GM23248 (cell line): ENCODE measurements at places on chromosomes 5 and 9. TPM values are rescaled to one million over a fixed set of nuclear protein-coding genes. Genes with fewer than 3 reads are reported as not detected.

DNA sequence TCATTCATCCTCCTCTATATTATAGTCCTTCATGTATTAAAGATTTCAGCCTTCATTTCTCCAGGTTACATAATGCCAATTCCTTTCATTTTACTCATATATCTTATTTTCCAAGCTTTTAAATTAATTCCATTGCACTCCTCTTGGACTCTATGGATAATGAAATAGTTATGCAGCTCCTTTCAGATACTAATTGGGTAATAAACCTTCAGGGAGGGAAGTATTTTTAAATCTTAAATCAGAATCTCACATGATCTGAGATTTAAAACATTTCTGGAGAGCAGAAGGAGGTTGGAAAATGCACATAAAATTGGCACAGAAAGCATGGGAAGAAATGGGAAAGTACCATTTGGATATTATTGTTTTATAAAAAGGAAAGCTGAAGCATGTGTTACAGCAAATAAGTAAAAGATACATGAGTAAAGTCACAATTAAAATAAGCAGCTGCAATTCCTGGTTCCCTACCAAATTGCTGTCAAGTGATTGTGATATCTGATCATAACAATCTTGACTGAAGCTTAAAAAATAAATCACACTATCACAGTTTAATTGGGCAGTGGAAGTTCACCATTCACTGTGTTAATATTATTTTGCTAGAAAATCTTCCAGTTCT lies 257.9 kb upstream of the NREP start:
- DNase-seq, result peak; percentile 47
- H3K36me3 ChIP-seq, result no peaks in the 10 kb centered on the region
- peak overlapping the region; percentile 31 for H3K27ac ChIP-seq
- no peaks in the 10 kb centered on the region for H3K27me3 ChIP-seq
- H3K4me1 ChIP-seq, result peaks cover 42% of the 10 kb centered on the region

DNA sequence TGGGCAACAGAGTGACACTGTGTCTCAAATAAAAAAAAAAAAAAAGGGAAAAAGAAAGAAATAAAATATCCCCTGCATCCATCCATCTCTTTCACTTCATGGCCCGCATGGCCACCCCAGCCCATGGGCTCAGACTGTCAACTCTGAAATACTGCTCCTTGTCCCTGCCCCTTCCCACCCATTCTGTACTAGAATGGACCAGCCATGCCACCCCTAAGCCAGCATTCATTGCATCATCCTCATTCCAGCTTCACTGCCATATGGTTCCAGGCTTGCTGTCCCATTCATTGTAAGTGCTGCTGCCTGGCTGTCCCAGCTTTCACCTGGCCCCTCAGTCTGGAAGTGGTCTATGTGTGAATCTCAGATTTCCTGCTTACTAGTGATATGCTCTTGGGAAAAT lies 46.2 kb downstream of the SPRY4 start:
- no peaks in the 10 kb centered on the region for H3K4me1 ChIP-seq
- no peaks in the 10 kb centered on the region for H3K27me3 ChIP-seq
- no peak overlapping the region for H3K4me3 ChIP-seq
- no peak for DNase-seq
- H3K27ac ChIP-seq, result no peak overlapping the region
- H3K36me3 ChIP-seq, result no peaks in the 10 kb centered on the region

- peak; percentile 75 for DNase-seq
- H3K27me3 ChIP-seq, result no peaks in the 10 kb centered on the region
- no peaks in the 10 kb centered on the region for H3K36me3 ChIP-seq
- H3K4me1 ChIP-seq, result peaks cover 23% of the 10 kb centered on the region
- no peak overlapping the region for H3K4me3 ChIP-seq
Measured at GRCh38 chr9:76373173-76373783, 20.9 kb downstream of the RFK start.

DNA sequence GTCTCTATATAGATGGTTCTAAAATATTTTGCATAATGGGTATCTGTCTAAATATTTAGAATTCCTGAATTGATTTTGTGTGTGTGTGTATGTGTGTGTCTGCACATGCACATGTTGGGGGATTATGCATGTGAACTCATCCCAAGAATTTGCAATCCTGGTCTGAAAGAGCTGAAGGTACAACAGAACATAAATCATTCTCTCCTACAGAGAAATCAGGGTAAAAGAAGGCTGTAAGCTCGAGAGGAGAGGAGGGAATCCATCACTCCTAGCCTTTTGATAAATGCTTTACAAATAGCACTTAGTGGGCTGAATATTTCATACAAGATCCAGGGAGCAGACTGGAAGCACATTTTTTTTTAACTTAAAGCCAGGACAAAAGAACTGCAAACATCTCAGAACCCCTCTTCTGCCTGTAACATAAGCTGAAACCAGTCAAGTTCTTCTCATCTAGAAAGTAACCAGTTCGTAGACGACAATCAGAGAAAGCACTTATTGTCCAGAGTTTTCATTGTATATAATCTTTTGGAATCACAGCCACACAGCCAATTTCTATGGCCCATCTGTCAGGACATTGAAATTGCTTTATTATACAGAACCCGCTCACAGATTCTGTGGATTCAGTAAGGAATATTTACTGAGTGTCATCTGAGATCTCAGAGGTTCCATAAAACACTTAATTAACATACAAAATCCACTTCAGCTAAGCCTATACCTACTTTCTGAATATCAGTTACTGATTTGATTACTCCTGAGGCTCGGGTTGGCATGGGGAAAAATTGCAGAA lies 541.4 kb upstream of the ZNF462 start:
- H3K27ac ChIP-seq, result no peak overlapping the region
- no peak for DNase-seq
- H3K36me3 ChIP-seq, result no peaks in the 10 kb centered on the region
- H3K27me3 ChIP-seq, result no peaks in the 10 kb centered on the region
- H3K4me1 ChIP-seq, result no peaks in the 10 kb centered on the region

The INSYN2B gene
- 10.1 and 10.6 TPM in 2 replicates for polyA plus RNA-seq

- no peak overlapping the region for H3K27ac ChIP-seq
- no peaks in the 10 kb centered on the region for H3K27me3 ChIP-seq
- H3K36me3 ChIP-seq, result no peaks in the 10 kb centered on the region
- DNase-seq, result no peak
- H3K4me3 ChIP-seq, result no peak overlapping the region
Measured at GRCh38 chr9:93301911-93302541, 118.1 kb downstream of the WNK2 start.

DNA sequence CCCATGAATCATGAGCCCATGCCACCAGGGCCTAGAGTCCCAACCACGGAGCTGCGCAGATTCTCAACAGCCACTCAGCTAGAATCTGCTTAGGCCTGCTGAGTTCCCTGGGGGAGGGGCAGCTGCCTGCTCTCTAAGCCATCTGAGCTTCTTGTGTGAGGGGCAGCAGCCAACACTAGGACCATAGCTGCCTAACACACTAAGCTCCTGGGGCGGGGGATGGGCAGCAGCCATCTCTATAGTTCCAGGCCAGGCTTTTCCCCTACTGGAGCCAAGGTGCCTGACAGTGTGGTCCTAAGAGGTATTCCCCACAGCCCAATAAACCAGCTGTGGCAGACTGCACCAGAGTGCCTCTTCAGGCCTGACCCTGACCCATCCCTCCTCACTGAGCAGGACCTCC lies 255.9 kb upstream of the ACO1 start:
- no peaks in the 10 kb centered on the region for H3K4me1 ChIP-seq
- no peaks in the 10 kb centered on the region for H3K36me3 ChIP-seq
- no peak overlapping the region for H3K27ac ChIP-seq
- no peak for DNase-seq
- no peaks in the 10 kb centered on the region for H3K27me3 ChIP-seq

DNA sequence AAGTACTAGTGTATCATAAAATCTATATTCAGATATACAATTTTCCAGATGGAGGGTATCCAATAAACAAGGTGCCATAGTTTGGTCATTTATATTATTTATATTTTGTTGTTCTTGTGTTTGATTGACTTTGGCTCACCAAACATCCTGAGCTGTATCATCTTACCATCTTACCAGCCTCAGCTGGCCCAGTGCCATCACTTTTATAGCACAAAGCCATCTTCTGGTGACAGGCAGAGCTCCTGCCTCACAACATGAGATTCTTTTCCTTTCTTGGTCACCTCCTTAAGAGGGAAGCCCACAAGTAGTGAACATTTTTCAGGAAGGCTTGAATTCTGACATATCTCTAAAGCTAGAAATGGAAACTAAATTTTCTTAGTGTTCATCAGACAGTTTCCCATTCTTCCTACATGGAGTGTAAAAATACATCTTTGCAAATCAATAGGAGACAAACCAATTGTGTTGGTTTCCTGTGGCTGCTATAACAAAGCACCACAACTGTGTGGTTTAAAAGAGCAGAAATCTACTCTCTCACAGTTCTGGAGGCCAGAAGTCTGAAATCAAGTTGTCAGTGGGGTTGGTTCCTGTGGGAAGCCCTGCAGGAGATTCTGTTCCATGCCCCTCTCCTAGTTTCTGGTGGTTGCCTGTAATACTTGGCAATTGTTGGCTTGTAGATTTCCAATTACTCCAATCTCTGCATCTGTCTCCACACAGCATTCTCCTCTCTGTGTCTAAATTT lies 341.8 kb downstream of the MAN2A1 start:
- H3K36me3 ChIP-seq, result no peaks in the 10 kb centered on the region
- H3K4me1 ChIP-seq, result no peaks in the 10 kb centered on the region
- DNase-seq, result no peak
- 0 out of 2 replicates have a peak, but pooled peaks cover 9% of the 10 kb centered on the region for H3K27me3 ChIP-seq

GRCh38 chr9:129513282-129513681 lies 107.6 kb downstream of the C9orf50 start:
- H3K4me1 ChIP-seq, result peaks cover 6% of the 10 kb centered on the region; the same call in 1 of the 2 replicates
- H3K27ac ChIP-seq, result no peak overlapping the region
- H3K4me3 ChIP-seq, result no peak overlapping the region

- H3K27ac ChIP-seq, result no peak overlapping the region
- peak; percentile 20 for DNase-seq
- no peaks in the 10 kb centered on the region for H3K27me3 ChIP-seq
Measured at GRCh38 chr9:16618524-16618923, 251.9 kb downstream of the BNC2 start.

DNA sequence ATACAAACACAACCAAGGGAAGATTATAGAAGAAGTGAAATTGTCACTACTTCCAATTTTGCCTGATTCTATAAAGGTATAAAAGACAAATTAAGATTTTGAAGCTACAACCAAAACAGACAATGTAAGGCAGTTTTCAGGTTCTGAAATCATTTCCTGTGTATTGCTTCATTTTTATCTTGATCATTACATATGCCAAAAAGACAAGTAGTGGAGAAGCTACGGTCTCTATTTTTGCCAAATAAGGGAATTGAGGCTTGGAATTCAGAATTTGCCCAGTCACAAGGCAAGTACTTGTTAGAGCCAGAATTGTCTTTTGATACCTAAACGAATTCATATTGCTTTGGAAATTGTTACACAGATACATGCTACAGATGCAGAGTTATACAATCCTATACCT lies 20.6 kb downstream of the EDIL3 start:
- no peak overlapping the region for H3K4me3 ChIP-seq
- peaks cover 13% of the 10 kb centered on the region; the same call in 1 of the 2 replicates for H3K27me3 ChIP-seq
- DNase-seq, result no peak
- no peak overlapping the region for H3K27ac ChIP-seq
- H3K36me3 ChIP-seq, result no peaks in the 10 kb centered on the region

GRCh38 chr5:28296254-28297013 lies 1258.0 kb upstream of the CDH9 start:
- no peaks in the 10 kb centered on the region for H3K27me3 ChIP-seq
- H3K36me3 ChIP-seq, result no peaks in the 10 kb centered on the region
- no peak overlapping the region for H3K27ac ChIP-seq
- H3K4me3 ChIP-seq, result no peak overlapping the region

DNA sequence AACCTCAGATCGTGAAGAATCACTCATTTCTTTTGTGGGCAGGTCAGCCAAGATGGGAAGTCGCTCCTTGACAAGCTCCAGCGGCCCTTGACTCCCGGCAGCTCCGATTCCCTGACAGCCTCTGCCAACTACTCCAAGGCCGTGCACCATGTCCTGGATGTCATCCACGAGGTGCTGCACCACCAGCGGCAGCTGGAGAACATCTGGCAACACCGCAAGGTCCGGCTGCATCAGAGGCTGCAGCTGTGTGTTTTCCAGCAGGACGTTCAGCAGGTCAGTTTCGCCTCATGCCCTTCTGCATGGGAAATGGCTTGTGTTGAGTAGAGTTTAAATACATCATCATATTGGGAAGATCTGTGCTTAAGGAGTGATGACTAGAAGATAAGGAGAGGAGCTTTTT lies 173.3 kb downstream of the TRIO start:
- H3K4me3 ChIP-seq, result no peak overlapping the region
- H3K27me3 ChIP-seq, result no peaks in the 10 kb centered on the region
- no peak overlapping the region for H3K27ac ChIP-seq
- no peaks in the 10 kb centered on the region for H3K4me1 ChIP-seq

DNA sequence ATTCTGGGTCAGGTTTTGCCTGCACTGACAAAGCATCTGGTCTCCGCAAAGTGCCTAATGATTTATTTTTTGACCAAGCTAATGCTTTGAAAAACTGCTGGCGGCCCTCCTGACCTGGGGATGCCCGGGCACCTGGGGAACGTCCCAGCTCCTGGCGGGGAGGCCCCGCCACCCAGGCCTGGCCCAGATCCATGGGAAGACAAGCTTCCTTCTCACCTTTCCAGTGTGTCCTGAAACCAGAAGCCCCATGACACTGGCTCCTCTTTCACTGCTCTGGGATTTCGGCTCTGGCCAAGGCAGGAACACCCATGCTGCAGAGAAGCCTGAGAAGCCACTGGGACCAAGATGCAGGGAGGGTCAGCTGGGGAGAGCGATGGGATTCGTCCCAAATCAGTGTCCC lies 144.1 kb downstream of the SEC61B start:
- peaks cover 17% of the 10 kb centered on the region for H3K4me1 ChIP-seq
- no peak overlapping the region for H3K4me3 ChIP-seq
- H3K36me3 ChIP-seq, result no peaks in the 10 kb centered on the region
- H3K27ac ChIP-seq, result no peak overlapping the region

DNA sequence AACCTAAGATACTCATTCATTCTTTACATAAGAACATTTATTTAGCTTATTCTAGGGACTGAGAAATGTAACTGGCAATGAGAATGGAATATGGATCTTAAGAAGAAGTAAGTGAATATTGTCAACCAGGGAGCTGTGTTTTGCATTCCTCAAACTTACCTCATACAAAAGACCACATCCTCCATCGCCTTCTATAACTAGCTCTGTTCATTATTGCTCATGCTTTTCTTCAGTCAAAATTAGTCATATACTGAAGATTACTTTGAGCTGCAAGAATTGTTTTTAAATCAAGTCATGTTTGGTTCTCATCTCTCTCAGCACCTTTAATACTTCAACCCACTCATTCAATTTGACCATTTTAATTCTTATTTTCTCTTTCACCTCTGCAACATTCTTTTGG lies 140.3 kb upstream of the RASA1 start:
- DNase-seq, result peak; percentile 87
- peak overlapping the region; percentile 37 for H3K4me3 ChIP-seq
- no peaks in the 10 kb centered on the region for H3K27me3 ChIP-seq
- no peaks in the 10 kb centered on the region for H3K36me3 ChIP-seq
